ENCODE measurements at places on chromosomes 5 and 9.

DNA sequence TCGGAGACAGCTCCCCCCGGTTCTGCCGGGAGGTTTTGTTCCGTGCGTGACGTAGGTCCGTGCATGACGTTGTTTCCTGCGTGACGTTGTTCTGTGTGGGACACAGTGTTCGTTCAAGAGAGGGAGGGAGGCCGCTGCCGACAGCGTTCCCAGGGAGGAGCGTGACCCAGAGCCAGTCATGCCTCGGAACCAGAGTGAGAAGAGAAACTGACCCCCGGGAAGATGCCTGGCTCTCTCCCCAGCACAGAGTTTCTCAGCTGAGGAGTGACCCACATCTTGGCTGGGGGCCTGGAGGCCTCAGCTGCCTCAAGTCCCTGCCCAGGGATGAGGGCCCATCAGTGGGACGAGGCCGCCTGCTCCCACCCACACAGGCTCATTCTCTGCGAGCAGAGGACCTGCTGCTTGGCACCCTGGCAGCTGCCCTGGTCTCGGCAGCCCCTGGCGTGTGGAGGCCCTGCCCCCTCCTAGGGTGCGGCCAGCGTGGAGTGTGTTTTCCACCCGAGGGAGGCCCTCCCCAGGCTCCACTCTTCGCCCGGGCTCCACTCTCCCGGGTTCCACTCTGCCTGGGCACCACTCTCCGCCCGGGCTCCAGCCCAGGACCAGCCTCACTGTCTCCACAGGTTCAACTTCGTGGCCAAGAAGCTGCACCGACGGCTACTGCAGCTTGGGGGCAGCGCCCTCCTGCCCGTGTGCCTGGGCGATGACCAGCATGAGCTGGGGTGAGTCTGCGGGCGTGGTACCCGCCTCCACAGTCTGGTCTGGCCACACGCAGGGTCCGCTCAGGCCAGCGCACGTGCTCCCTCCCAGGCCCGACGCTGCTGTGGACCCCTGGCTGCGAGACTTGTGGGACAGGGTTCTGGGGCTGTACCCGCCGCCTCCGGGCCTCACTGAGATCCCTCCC lies 7.9 kb downstream of the NDOR1 start:
- DNase-seq: peak; percentile 33

GRCh38 chr9:135480071-135480939 lies 723 bp downstream of the PPP1R26 start:
- peak; percentile 5 for DNase-seq

- DNase-seq: no peak
These were observed 72.2 kb downstream of the PTTG1 start for GRCh38 chr5:160493806-160494338.

- no peak for DNase-seq
These were observed 221.3 kb upstream of the SMC2 start for GRCh38 chr9:103872811-103873210.

- no peak for DNase-seq
These were observed 3.0 kb downstream of the FGF18 start for GRCh38 chr5:171422495-171422894.

DNA sequence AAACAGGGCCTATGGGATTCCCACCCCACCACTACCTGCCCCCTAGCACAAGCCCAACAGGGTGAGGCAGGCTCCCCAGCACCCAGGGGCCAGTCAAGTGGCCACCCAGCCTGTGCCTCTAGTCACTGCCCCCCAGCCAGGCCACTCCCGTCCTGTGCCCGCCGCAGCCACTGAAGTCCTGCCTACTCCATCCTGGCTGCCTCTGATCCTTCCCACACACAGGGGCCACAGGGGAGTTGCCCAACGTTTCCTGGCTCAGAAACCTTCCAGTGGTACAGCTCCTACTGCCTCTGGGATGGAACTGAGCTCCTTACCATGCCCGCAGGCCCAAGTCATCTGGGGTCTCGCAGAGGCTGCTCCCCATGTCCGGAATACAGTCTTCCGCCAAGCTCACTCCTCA lies 70.2 kb upstream of the STXBP1 start:
- DNase-seq: no peak

DNA sequence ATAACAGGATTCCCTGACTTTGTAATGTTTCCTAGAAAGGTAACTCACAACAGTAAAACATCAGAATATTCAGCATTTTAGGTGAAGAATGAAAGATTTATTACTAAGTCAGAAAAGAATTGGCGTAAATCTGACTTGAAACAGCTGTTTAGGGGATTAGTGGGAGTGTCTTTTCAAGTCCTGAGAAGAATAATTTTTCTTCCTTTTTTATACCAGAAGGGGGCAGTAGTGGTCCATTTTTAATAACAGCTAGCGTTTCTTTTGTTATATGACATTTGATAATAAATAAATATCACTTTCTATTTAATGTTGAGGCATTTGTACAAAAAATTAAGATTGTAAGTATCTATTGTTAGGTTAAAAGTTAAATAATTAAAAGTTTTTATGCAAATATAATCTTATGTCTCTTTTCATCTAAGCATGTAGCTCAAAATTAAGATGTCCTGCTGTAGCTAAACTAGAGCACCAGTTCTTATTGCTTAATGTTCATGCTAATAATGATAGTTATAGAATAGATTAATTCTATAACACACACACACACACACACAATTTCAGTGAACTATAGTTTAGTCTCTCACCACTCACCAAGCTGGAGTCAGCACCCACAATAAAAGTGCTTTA lies 258.7 kb upstream of the ARRDC3 start:
- peak; percentile 61 for DNase-seq

- peak; percentile 65 for DNase-seq
These were observed 88.7 kb upstream of the PRRC1 start for GRCh38 chr5:127428748-127429147.

- DNase-seq: no peak
These were observed 107.9 kb downstream of the TRIO start for GRCh38 chr5:14250748-14251701.

DNA sequence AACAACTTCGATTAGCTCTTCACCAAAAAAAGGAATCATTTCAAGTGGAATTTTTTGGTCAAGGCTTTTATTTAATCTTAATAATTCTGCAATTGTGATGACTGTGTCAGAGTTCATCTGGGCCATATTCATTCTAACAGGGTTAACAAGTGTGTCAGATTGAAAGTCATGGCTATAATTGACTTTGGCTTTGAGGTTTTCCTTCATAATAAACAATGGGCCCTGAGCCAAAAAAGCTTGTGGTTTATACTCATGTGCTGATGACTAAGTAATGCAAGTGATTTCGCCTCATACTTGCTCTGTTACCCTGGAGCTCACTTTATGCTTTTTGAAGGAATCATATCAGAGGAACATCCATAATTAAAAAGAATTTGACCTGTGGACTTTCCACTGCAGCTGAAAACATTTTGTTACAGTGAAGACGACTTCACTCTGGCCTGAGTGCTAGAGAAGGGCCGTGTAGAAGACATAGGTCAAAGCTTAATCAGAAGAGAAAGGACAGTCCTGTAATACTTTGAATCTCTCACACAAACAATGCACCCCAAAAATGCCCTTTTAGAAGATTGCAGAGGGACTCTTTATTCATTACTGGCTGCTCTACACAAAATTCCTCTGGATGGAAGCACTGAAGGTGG lies 101.7 kb downstream of the GDNF start:
- DNase-seq: peak; percentile 10

DNA sequence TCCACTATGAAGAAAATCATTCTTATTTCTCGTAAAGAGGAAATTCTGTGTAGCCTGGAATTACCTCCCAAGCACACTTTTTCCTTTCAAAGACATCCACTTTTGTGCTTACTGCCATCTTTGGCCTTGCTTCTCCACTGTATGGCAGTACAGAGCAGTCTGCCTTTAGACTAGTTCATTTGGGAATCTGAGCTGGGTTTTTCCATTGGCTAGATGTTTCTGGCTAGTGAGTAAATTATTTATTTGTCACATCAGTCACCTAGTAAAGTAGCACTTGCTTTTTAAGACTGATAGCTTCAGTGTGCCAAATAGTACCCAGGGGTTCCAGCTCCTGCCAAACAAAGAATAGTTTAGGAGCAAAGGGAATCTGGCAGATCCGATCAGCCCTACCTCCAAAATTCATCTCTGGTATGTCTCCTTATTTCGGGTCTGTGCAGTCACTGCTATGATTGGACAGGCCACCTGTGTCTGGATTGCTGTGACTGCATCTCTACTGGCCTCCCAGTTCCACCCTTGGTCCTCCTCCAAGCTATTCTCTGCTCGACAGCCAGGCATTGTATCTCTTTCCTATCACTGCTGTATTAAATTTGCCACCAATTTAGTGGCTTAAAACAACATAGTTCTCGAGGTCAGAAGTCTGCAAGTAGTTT lies 97.6 kb downstream of the NUDT12 start:
- DNase-seq: no peak

DNA sequence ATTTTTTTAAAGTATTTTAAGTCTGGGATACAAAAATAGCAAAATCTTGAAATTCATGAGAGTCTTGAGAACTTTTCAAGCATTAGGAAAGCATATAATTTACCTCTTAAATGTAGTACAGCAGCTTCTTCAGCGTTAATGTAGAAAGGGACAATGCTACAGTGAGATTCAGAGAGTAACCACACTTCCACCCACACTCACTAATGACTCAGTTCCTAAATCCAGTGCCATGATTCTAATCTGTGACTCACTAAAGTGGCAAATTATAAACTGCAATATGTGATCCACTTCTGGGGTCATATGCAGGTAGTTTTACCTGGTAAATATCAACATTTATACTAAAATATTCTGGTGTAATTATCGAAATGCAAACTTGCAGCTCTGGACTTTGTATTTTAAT lies 434.5 kb upstream of the TUSC1 start:
- no peak for DNase-seq

GRCh38 chr5:68433526-68433922 lies 218.0 kb downstream of the PIK3R1 start:
- DNase-seq: no peak

DNA sequence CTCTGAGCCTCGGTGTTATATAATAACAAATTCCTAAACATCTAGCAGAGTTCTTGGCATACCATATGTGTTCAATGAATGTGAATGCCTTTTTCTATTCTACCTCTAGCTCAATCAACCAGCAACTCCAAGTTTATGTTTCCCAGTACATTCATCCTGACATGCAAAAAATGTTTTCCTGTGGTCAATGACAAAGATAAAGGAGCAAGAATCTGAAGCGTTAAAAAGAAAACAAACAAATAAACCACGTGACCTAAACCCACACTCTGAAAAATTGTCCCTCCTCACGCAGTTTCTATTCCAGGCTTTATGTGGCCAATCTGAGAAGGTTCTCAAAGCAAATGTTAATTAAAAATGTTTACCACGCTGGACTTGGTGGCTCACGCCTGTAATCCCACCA lies 18.0 kb downstream of the KLF4 start:
- DNase-seq: no peak

DNA sequence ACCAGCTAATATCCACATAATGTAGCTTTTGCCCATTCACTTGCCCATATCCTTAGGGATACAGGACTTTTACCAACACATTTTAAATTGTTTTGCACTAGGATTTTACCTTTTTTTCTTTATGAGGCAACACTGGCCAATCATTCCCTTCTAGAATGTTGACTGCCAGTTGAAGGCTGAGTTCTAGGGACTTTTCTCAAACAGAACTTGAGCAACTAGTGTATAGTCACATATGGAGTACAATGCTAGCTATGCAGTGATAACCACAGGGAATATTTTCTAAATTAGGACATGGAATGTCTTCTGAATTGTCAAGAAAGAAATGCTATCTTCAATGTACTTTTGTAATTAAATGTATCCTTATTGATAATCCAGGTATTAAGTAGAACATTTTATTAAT lies 133.6 kb downstream of the OXCT1 start:
- no peak for DNase-seq

DNA sequence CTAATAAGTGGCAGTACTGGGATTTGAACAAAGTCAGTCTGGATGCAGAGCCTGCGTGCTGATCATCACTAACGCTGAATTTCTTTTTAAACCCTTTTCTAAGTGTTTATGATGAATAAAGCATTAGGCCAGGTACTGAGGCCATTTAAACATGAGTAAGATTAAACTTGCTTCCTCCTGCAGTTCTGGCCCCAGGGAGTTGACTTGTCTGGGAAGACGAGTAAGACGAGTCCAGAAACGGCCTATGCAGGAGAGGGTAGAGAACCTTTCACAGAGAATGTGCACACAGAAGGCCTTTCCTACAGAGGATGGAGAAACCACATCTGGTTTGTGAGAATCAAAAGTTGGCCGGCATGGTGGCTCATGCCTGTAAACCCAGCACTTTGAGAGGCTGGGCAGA lies 42.9 kb downstream of the SPRY4 start:
- DNase-seq: no peak

DNA sequence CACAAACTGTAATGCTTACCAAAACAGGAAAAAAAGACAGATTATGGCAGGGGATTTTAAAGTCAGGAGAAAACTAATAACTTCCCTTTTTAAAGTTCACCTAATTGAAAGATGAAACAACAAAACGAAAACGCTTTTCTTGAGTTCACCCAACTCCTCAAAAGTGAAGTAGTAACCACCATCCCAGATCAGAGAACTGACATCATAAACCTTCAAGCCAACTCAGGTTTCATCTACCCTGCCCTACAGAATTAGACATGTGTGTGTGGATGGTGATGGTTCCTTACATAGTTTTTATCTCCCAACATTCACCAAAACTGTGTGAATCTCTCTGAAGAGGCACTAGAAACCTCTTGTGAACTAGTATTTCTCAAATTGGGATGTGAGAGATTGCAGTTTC lies 195.2 kb upstream of the PTGER4 start:
- DNase-seq: no peak

DNA sequence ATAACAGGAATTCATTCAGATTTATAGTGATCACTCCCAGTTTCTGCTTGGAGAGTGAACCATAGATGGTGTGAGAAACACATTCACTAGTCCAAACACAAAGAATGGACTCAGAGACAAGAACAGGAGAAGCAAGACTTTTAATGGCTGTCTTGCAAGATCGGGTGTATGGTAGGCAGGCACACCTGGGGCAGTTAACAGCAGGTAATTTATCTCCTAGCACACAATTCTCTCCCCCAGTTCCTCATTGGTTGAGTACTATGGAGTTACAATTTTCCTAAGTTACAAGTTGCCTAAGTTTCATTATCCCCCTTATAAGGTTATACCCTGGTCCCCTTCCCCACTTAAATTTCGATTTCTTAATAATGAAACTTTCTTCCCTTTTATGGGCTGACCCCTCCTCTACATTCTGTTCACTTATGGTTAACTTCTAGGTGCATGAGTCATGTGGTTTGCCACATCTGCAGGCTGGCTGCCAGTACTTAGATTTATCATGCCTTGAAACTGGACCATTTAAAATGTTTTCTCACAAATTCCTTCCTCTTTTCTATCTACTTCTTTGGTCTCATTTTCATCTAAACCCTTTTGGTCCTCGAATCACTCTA lies 623.3 kb downstream of the HINT1 start:
- no peak for DNase-seq

- DNase-seq: no peak
These were observed 16.7 kb downstream of the VCAN start for GRCh38 chr5:83488271-83488670.

Measured in midbrain (tissue), 1 donor.